ENCODE measurements at places on chromosomes 7 and 10.

DNA sequence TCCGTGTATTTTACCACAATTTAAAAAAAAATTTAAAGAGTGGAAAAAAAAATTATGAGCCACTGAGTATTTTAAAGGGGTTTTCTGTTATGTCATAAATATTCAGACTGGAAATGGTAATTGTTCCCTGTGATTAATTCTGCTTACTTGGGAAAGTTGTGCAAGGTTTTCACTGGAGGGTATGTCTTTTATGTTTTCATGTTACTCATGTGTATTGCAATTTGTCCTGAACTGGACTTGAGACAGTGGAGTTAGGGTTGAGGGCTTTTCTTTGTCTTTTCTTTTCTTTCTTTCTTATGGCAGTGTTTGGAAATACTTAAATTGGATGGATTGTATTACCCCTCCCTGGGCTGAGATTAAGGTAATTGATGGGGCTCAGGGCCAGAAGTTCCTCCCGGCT is 257.7 kb downstream of the BAMBI start:
- DNase-seq: no peak

DNA sequence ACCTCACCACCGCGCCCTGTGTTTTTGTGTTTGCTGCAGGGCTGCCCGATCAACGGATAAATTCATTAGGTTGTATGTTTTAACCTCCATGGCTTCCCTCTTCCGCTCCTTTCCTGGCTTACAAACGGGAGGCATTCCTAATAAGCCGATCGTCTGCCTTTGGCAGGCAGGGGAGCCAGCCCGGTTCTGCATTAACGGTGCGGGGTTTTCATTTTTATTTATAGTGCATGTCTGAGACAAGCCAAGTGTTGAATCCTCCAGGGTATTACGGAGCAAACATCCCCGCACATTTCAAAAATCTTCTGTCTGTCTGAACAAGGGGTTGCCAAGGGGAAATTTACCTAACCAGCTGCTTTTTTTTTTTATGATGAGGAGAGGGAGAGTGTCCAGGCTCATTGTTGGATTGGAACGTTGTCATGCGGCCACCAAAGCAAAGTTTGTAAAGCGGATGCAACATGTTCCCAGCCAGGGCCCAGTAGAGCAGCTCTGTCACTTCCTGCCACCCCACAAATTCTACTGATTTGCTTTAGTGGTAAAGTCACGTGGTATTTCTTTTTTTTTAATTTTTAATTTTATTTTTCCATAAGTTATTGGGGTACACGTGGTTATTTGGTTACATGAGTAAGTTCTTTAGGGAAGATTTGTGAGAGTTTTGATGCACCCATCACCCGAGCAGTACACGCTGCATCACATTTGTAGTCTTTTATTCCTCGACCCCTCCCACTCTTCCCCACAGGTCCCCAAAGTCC is 92.3 kb upstream of the BAIAP2L1 start:
- DNase-seq: no peak

DNA sequence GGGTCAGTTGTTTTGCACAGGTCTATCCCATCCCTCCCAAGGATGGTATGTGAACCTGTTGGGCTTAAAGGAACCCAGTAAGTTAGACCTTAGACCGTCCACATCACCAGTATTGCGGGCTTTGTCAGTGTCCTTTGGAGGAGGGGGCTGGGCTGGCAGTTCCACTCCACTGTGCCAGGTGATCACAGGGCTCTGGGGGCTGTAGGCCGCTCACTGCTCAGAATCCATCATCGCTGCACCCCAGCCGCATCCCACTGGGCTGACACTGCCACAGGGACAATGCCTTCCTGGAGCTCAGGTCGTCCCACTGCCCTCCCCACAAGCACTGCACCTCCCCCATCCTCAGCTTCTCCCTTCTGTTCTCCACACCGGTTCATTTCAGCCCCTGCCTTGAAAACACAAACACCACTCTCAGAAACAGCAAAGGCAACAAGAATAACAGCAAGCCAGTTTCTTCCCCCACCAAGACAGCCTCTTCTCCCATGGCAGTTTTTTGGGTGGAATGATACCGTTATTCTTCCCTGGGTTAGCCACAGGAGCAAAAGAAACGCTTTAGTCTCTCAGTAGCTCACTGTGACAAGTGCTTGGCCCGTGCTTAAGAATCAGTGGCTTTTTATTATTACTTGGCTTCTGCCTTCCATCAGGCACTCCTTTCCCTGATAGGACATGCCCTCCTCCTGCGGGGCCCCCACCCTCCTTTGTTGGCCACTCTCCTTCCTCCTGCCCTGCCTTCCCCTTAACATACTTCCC is 111.2 kb downstream of the GRK5 start:
- no peak for DNase-seq

DNA sequence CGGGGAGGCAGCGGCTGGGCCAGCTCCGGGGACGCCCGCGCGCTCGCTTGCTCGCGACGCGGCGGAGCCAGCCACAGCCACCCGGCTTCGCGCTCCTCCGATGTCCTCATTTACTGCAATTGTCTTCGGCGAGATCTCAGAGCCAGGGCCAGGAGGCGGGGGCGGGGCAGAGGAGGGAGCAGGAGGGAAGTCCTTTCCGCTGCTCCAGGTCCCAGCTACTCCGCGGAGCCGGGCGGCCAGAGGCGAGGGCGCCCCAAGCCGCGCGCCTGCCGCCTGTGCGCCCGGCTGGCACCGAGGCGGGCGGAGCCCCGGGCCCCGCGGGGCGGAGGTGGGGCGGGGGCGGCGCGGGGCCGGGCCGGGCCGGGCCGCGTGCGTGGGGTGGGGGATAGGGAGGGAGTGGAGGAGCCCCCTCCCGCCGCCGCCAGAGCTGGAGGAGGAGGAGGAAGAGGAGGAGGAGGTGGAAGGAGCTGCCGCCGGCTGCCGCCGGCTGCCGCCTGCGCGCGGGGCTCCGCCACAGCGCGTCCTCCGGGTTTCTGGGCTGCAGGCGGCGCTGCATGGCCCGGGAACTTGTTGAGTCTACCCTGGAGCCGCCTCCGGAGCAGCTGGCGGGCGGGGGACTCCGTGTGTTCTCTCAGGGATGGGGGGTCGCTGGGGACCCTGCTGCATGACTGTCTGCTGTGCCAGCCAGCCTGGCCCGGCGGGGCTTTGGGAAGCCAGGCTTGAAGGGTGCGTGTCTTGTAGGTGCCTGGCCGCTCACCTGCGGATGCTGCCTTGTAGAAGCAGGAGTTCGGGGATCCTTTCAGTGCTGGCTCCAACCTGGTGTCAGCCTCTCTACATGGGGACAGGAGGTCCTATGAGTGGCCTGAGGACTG is at the start of gene INSYN2A:
Gene INSYN2A, minus strand, starts transcription at position 310 of the 872 bp plus-strand sequence. CDS start 20,196 bp downstream, outside the sequence.
- DNase-seq: no peak

GRCh38 chr10:132557696-132558515 is 20.3 kb downstream of the INPP5A start:
- DNase-seq: no peak

DNA sequence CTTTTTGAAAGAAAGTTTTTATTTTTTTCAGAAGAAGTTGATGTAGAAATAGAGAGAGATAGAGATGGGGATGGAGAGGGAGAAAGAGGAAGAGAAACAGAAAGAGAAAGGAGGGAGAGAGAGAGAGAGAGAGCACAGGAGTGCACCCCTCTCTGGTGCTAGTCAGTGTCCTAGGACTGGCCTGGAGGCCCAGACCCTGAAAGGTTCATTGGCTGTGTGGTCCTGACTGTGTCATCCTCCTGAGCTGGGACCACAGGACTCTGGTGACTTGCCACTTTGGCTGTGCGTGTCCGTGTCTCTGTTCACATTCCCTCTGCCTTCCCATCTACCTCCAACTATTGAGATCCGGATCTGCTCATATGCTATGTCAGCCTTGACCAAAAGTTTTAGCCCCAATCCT is 62.1 kb upstream of the SHH start:
- DNase-seq: no peak

- no peak for DNase-seq
Observed at GRCh38 chr7:133091943-133092464, 10.1 kb upstream of the CHCHD3 start.

GRCh38 chr7:36278620-36279172 is 111.0 kb upstream of the ANLN start:
- DNase-seq: no peak

DNA sequence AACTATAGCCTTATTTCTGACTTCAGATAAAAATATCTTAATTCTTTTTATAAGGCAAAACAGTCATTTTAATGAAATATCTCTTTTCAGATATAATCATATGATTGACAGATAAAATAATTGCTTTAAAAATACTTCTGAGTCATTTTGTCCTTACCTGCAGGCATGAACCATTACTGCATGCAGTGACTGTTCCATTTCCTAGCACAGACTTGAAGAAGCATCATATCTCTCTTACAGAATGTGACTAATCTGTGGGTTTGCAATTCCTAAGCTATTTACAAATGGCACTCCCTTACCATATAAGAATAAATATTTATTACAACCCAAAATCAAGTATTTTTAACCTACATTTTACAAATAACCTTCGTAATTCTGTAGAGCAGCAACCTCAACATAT is 120.7 kb downstream of the SRPK2 start:
- no peak for DNase-seq

- DNase-seq: no peak
Observed at GRCh38 chr7:110786328-110786965, 304.5 kb upstream of the LRRN3 start.

- DNase-seq: no peak
Observed at GRCh38 chr10:46215426-46215825, 71.4 kb upstream of the ANTXRL start.

DNA sequence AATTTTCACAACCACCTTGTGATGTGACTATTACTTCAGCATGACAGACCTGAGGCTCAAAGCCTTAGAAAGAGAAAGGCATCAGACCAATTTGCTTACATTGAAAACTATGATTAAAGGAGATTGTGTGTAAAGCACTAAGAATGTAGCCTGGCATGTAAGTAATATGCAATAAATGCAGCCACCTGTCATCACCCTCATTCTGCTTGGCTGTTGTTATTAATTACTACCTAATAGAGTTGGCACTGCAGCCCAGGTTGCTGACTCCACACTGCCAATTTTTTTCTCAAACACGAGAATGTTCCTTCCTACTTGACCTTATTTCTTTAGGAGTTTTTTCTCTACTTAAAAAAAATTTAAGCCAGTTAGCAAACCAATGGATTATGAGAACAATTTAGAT is 61.2 kb upstream of the NPVF start:
- DNase-seq: no peak

DNA sequence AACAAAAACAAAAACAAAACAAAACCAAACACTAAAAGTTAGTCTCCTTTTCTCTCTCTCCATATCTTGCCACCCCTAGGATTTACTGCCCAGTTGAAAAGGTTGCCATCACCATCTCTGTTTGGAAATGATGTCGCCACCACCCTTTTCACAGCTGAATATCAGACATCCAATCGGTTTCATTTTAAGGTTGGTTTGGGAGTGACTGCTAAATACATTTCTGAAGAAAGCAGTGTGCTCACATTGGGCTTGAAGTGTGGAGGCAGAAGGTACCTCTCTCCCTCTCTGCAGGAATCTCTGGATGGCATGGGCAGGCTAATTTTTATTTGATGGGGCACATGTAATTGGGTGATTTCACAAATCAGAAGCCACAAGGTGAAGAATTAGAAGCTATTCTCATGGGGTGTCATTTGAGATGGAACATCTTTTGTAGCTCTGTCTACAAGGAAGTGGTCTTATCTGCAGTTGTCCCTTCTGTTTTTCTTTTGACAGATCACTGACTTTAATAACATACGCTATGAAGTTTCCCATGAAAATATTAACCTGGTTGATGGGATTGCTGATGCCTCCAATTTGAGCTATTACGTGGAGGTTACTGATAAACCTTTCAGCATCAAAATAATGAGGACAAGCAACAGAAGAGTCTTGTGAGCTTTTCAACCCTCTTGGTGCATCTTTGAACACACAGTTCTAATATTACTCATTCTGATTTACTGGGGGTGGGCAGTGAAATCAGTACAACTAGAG is 20.1 kb downstream of the MGAM2 start:
- DNase-seq: no peak

- no peak for DNase-seq
Observed at GRCh38 chr7:51732116-51732515, 415.5 kb upstream of the COBL start.

DNA sequence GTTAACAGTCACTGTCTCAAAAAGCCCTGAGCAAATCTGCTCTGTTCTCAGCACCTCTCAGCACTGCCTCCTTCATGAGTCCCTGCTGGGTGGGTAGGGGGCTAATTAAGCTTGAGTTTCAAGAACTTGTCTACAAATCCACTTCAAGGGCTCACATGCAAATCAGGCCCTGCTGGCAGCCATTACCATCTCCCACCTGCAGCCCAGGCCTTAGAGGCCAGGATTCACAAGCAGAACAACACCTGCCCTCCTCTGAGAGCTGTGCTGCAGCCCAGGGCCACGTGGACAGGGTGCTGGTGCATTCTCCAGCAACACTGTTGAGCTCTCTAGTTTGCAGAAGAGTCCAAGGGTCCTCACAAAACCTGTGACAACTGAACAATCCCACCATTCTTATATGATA is 119.2 kb downstream of the DPP6 start:
- DNase-seq: no peak

- DNase-seq: no peak
Observed at GRCh38 chr10:3047596-3047995, 19.8 kb upstream of the PFKP start.

DNA sequence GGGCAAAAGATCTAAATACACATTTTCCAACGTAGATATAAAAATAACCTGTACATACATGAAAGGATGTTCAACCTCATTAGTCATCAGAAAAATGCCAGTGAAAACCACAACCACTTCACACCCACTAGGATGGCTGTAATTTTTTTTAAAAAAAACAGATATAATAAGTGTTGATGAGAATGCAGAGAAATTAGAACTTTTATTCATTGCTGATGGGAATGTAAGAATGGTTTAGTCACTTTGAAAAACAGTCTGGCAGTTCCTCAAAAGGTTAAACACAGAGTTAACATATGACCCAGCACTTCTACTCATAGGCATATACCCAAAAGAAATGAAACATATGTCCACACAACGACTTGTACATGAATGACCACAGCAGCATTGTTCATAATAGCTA is 32.3 kb upstream of the PRKCQ start:
- DNase-seq: no peak

DNA sequence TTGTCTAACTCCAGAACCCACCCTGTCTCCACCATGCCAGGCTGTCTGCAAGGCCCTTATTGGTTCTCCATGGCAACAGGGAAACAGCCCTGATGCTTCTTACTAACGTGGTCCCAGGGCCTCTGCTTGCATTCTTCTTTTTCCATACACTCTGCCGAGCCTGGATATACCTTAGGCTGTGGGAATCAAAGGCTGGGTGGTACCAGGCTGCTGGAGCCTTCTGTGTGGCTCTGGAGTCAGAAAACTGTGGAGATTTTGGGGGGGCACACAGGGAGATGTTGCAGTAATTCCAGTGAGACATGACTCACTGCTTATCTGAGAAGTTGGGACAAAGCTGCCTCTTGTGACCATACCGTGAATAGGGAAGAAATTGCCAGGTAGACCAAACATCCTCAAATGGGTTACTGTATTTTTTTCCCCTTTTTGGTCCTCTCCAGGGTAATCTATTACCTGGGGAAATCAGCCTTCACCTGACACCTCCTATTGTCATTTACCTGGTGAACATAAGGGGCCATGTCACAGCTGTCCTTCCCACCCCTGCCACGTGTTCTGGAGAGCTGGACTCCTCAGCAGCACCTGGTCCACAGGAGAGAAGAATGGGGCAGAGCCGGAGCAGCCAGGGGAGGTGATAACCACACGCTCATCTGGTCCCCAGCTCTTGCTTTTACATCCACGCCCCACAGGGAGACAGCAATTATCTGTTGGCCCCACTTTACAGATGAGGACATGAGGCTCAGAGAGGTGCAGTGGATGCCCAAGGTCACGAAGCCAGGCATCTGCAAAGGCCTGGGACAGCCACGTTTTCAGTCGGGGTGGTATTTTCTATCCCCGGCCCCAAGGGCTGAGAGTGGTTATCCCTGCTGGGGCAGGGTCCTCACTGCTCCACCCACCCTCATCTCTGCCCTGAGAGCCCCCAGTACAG is 4.6 kb downstream of the CHST3 start:
- no peak for DNase-seq

GRCh38 chr10:71927776-71928592 is 36.2 kb upstream of the CHST3 start:
- DNase-seq: no peak

Data from stimulated activated CD8-positive, alpha-beta memory T cell treated with anti-CD3 and anti-CD28 coated beads, Interleukin-7, amount 100 ng/mL, for 1 hour (primary cell).